ENCODE measurements at places on chromosomes 4 and X.

GRCh38 chrX:43706786-43707370, 50.8 kb downstream of the MAOA start:
- DNase-seq, result no peak

DNA sequence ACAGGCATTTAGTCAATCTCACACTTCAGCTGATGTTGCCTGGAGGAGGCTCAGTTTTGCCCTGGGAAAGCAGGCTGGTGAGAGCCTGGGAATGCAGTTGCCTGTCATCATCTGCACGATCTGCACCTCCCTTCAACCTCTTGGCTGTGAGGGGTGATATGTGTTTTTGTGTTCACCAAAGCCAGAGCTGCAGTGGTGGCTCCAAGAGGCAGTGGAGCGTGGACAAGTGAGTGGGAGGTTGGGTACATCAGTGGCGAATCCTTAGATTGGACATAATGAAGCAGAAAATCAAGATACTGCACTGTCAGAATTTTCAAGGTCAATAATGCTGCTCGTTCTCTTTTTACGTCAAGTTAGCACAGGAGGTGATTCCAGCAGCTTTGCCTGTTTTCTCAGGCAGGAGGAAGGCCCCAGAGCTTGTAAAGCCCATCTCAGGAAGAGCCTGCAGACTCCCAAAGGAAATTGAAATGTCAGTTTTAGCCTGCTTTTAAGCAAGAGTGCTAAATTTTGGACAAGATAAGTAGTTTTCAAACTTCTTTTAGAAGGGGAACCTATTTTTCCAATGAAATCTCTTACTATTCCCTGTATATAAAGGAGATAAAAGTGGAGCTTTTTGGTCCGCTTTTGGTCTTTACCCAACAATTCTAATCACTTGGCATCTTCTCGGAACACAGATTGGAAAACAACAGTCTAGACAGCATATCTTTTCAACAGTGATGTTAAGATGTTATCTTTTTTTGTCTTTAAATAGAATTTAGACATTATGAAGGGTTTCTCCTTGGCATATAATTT, 92.8 kb downstream of the FRAS1 start:
- no peak for DNase-seq

DNA sequence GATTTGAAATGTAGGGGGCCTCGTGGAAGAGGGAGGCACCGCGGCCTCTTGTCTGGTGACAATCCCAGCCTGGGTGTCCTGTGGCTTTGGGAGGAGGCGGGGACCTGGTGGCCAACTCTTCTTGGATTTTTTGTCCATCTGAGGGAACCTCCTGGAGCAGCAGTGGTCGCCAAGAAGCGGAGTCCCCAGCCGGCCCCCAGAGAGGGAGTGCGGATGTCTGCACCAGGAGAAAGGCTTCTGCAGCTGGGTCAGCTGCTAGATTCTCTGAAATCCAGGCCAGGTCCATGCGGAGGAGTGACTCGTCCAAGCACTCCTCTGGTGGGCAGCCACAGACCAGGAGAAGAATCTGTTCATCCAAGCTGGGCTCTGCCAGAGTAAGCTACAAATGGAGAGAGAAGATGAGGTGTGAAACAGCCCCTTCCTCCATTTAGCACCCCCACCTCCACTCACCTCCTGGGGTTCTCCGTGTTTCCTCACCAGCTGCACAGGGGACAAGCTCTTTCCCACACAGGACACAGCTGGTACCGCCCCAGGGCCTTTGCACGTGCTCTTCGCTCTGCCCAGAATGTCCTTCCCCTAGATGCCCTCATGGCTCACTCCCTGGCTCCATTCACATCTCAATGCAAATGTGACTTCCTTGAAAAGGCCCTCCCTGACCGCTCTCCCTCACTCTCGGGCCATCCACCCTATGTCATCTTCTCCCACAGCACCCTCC, 27.6 kb downstream of the C4orf50 start:
- DNase-seq, result no peak

- DNase-seq, result peak; percentile 11
Observed at GRCh38 chrX:68808686-68809357, 20.0 kb upstream of the EFNB1 start.

- DNase-seq, result peak; percentile 60
Observed at GRCh38 chrX:155819966-155820491, 61.1 kb upstream of the VAMP7 start.

DNA sequence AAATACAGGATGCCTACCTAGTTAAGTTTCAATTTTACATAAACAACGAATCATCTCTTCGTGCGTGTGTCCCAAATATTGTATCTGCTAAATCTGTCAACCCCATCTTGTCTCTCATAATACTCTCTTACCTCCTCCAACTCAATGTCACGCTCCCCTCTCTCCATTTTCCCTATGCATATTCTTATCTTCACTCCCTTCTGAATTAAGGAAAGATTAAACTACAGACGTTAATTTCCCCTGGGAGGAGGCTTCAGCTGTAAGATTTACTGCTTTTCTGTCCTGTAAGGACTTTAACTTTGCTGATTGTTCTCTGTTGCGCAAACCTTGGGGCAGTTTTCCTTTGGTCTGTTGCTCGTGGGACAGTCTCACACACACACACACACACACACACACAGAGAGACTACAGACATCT, 455 bp upstream of the ABCB7 start:
- DNase-seq, result no peak

GRCh38 chr4:25131926-25132325, 28.3 kb downstream of the SEPSECS start:
- DNase-seq, result no peak

DNA sequence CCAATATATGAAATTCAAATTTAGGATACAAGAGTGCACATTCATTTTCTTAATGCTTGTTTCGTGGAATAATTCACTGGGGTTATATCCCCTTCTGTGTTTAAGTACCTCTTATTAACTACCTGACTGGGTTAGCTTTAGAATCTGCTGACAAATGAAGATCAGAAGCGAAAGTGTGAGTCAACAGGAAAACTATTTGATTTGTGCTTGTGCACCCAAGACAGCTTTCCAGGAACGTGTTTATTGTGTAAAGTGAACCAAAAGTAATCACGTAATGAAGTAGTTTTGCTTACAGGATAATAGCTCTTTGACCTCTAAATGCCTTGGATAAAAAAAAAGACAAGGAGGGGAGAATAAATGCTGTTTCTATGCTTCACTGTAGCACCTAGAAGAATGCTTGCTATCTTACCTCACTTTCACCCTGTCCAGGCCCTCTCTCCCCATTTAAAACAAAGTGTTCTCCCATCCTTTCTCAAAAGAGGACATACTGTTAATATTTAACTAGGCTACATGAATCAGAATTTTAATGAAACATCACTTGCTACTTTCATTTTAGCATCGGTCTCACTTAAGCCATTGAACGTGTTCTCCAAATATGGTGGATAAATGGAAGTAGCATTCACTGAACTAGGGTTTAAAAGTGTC, 141.9 kb downstream of the THOC2 start:
- no peak for DNase-seq

- no peak for DNase-seq
Observed at GRCh38 chr4:113837397-113837796, 75.9 kb upstream of the CAMK2D start.

- DNase-seq, result no peak
Observed at GRCh38 chr4:21469438-21470300, 478.9 kb downstream of the KCNIP4 start.

DNA sequence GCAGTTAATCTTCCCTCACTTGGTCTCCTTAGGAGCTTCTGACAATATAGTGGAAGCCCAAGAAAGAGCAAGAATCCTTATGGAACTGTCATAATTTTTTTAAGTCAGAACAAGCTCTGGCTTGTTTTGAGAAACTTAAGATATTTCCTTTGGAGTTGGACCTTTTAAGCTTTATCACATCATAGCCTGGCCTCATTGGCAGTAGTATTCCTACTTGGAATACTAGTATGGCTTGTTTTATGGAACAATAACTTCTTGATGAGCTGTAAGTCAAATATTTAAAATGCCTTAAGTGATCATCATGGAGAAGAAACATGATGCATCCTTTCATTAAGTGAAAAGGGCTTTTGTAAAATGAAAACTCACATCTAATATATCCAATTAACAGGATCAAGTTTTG, 78.0 kb upstream of the NRK start:
- DNase-seq, result no peak

GRCh38 chr4:22428441-22428840, 87.4 kb downstream of the ADGRA3 start:
- no peak for DNase-seq

DNA sequence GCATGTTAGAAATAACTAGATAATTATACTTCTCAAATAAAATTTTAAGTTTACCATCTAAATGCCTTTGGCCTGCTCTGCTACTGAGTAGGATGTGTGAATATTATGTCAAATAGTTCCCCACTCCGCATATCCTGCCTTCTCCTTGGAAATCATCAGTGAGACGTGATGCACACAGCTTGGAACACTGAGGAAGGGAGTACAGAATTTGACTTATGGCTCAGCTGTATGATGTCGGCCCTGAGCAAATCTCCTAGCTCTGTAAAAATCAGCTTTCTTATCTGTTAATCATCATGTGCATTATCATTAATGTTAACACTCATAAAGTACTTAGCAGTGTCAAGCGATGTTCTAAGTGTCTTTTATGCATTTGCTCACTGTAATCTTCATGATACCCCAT, 241.0 kb upstream of the ANKRD50 start:
- no peak for DNase-seq

DNA sequence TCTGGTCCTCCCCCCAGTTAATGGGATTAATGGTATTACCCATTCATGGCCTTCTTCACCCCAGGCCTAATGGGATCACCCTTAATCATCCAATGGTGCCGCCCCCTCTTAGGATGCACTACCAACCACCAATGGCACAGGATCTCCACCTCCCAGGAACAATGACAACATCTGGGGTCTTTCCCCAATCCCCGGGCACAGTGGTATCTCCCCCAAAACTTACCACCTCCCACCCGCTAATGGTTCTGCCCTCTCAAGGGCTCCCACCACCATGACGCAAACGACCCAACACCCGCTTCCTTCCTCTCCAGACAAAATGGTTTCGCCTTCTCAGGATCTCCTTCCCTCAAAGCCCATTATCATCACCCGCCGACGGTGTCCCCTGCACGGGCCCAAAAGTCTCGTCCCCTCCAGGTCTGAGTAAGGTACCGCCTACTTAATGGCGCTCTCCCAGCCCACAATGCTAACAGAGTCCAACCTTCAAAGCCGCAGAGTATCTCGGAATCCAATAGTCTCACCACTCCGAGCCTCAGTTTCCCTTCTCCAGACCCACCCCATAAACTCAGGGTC, 458 bp downstream of the GRIPAP1 start:
- DNase-seq, result no peak

- DNase-seq, result no peak
Observed at GRCh38 chrX:117985241-117985640, 131.4 kb downstream of the KLHL13 start.

All from SHP77 (cell line).